Activated CD4-positive, alpha-beta T cell treated with anti-CD3 and anti-CD28 coated beads, Interleukin-2, amount 10 ng/mL, durations not matched to agents 7 days and 5 days (primary cell): ENCODE measurements at places on chromosomes 3 and 15. TPM values are rescaled to one million over a fixed set of nuclear protein-coding genes. Genes with fewer than 3 reads are reported as not detected.

The MGA gene
- total RNA-seq, result 35.2 TPM

The SPINT1 gene
- 2.9 TPM for total RNA-seq

The FBXW12 gene
- not detected for total RNA-seq

The PARP15 gene
- total RNA-seq, result 39.8 TPM

The KBTBD13 gene
- not detected for total RNA-seq

The NEO1 gene
- total RNA-seq, result 4.3 TPM

The TEX264 gene
- total RNA-seq, result 81.4 TPM
